ENCODE measurements at places on chromosomes 7 and 10.

GRCh38 chr7:41437257-41438196 lies 265.4 kb downstream of the INHBA start:
- DNase-seq: no peak

DNA sequence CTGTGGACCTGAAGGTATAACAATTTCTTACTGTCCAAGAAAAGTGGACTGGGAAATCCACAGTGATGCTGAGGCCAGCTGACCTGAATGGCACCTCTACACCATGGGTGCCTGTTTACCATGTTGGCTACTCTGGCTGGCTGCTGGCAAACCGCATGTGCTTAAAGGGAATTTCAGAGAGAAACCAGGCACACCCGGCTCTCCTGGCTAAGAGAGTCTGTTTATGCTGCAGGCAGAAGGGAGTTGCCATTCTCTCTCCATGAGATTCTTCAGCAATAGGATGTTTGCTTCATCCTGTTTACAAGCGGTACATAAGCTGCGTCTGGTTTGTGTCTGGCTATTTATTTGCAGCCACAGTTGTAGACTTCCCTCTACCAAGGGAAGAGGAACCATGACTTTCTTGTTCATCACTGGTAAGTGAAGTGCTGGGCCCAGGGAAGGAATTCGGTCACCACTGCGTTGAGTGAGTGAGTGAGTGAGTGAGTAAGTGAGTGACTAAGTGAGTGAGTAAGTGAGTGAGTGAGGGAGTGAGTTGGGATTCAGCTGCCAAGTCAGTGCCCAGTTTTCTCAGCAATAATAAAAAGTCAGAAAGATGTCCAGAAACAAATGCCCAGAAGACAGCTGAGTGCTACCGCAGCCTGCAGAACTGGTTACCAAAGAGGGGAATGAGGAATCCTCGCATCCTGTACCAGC lies 90.4 kb downstream of the COBL start:
- no peak for DNase-seq

- no peak for DNase-seq
Observed at GRCh38 chr7:154241988-154242387, 189.8 kb downstream of the DPP6 start.

GRCh38 chr10:97039538-97040247 lies 146.1 kb downstream of the SLIT1 start:
- DNase-seq: no peak
